ENCODE measurements at places on chromosomes 12 and 14.

DNA sequence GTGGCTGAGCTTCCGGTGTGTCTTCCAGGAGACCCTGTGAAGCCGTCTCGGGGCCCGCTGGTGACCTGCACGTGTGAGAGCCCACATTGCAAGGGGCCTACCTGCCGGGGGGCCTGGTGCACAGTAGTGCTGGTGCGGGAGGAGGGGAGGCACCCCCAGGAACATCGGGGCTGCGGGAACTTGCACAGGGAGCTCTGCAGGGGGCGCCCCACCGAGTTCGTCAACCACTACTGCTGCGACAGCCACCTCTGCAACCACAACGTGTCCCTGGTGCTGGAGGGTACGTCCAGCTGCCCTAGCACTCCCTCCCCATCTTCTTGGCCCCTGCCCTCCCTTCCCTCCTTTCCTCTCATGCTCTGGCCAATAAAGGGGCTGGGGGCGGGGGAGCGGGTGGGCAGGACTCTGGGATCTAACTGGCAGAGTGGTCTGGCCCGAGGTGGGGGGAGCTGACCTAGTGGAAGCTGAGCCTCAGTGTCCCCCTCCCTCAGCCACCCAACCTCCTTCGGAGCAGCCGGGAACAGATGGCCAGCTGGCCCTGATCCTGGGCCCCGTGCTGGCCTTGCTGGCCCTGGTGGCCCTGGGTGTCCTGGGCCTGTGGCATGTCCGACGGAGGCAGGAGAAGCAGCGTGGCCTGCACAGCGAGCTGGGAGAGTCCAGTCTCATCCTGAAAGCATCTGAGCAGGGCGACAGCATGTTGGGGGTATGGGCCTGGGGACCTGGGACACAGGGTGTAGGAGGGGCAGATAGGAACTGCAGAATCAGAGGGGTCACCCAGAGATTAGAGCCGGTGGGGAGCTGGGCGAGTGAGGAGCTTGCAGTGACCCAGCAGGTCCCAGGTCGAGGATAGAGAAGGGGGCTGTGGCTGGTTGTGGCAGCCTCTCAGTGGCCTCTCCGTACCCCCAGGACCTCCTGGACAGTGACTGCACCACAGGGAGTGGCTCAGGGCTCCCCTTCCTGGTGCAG, 6.0 kb downstream of the ACVRL1 start:
- no peak for DNase-seq

DNA sequence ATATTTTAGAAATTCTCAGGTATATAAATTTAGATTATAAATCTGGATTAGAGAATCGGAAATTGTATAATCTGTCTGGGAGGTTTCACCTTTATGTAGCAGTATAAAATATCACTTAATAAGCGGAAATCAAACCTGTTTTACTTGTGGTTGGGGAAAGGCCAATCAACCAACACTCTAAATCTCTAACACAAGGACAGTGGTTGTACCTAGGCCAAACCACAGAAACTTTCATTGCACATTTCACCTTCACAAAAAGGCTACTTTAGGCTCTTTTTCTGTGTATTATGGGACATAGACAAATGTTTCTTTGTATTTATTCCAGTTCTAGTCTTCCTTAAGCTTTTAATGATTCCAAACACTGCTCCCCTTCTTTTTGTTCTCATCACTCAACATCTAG, 19.8 kb downstream of the ERH start:
- DNase-seq: no peak

- no peak for DNase-seq
Observed at GRCh38 chr14:56333359-56334292, 215.4 kb downstream of the PELI2 start.

- no peak for DNase-seq
Observed at GRCh38 chr14:81662066-81662465, 128.4 kb upstream of the SEL1L start.

GRCh38 chr14:80356413-80356812, 145.1 kb upstream of the DIO2 start:
- no peak for DNase-seq

- no peak for DNase-seq
Observed at GRCh38 chr12:4518106-4518728, 20.5 kb upstream of the RAD51AP1 start.

DNA sequence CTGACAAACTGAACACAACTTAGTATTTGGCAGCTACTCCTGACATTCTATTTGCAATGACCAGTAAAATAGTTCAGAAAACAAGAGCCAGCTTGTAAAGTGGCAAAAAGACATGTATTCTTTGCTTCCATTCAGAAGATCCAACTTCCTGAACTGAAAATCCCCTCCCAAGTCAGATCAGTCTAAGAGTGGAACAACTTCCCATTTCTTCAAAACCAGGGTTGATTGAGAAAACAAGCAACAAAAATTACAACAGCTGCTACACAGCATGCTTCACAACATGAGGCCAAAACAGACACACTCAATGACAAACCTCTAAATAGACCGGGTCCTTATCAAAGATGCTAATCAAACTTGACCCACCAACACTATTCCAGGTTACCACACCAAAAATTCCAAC, 40.3 kb downstream of the CIT start:
- no peak for DNase-seq

All from activated CD4-positive, alpha-beta T cell treated with anti-CD3 and anti-CD28 coated beads, Interleukin-2, amount 10 ng/mL, durations not matched to agents 7 days and 5 days (primary cell).